ENCODE measurements at places on chromosomes 6 and 20.
A peak's percentile ranks its signal among the peaks of the same experiment; 100 is the strongest.

GRCh38 chr6:106628658-106629102 is 618 bp downstream of the RTN4IP1 start:
- DNase-seq = no peak

- no peak for DNase-seq
These were observed 149.9 kb upstream of the FUT9 start for GRCh38 chr6:95865857-95866256.

GRCh38 chr6:51996296-51996947 is 91.0 kb downstream of the PKHD1 start:
- DNase-seq = no peak

DNA sequence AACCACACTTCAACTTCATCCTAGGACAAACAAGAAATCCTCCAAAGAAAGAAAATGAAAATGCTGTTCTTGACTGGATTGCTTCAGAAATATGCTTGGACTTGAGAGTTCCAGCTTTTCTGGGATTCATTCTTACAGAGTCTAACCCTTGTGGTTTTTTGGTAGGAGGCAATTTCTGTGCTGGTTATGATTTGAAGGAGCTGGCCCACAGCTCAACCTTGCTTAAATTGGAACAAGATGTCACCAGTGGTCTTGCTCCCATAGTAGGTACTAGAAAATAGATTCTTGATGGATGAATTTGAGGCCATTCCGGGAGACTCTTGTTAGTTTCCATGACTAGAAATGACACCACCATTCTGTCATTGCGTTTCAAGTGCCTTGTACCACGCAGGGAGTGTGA is 54.3 kb upstream of the BMP6 start:
- DNase-seq = no peak

DNA sequence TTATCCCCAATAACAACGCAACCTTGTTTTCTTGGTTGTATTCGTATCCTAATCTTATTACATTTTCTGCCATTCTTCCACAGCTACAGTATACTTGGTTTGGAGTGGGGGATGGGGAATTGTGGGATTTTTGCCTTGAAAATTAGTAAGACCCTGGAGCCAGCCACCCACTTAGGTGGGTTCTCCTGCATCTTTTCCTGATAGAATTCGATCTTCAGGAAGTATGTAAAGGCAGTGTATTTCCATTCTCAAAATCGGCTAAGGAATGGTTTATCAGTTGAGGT is 1.1 kb downstream of the ITCH start:
- DNase-seq = no peak

DNA sequence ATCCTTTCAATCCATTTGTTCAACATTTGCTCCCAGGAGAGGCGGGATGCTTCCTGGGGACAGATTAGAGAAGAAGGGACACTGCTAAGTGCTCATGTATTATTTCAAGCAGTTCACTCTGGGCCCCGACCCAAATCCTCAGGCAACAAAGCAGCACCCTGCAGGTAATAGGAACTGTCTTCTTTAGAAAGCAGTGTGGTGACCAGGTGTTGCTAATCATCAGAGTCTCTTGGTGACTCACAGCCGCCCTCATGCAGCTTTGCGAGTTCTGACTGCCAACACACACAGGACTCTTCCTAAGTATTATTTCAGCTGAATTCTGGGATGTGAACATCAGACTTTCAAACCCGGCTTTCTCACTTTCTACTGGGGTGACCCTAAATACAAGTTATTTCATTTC is 356.4 kb downstream of the PRKN start:
- no peak for DNase-seq

DNA sequence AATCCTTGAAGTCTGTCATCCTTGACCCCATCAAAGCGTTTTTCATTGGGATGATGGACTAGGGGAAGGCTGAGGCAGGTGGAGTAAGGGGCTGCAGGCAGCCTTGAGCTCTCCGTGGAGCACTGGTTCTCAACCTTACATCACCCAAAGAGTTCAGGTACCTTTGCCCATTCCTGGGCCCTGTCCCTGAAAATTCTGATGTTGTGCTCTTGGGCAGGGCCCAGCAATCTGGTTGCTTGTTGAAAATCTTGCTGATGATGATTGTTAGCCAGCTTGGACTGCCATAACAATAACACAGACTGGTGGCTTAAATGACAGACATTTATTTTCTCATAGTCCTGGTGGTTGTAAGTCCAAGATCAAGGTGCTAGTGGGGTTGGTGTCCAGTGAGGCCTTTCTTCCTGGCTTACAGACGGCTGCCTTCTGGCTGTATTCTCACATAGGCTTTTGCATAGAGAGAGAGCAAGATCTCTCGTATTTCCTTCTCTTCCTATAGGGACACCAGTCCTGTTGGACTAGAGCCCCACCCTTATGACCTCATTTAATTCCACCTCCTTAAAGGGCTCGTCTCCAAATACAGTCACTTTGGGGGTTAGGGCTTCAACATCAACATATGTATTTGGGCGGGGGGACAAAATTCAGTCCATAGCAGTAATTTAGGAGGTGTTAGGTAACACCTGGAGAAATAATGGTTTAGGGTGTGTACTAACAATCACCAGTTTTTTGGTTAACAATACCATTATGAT is 104.9 kb downstream of the PLEKHG1 start:
- no peak for DNase-seq

DNA sequence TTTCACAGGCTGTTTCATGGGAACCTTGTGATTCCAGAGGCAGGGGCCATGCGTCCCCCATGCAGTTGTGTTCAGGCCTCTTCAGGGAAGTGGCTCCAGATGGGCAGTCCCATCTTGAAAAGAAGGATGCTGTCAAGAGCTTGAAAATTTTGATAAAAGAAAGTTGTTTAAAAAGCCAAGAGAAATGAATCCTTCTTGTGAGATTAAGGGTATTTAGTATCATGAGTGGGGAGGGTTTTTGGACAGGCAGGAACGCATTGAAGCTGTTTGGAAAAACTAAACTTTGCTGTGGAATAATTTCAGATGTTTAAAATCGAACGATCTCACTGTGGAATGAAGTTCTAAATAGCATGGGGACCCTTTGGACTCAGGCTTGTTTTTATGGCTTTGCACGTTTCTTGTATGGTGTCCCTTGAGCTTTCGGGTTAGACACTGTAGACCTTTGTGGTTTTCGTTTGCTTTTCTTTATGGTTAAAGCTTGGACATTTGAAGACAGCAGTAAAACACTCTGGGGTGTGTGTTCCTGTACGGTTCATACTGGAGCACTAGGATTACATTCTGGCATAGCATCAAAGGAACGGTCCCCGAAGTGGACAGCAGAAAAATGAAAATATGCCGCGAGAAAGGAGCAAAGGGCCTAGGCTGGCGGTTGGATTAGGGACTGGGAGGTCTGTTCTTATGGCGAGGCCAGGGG is 18.2 kb downstream of the KIF25 start:
- no peak for DNase-seq

- no peak for DNase-seq
These were observed 102.3 kb downstream of the SH3BGRL2 start for GRCh38 chr6:79733388-79733787.

DNA sequence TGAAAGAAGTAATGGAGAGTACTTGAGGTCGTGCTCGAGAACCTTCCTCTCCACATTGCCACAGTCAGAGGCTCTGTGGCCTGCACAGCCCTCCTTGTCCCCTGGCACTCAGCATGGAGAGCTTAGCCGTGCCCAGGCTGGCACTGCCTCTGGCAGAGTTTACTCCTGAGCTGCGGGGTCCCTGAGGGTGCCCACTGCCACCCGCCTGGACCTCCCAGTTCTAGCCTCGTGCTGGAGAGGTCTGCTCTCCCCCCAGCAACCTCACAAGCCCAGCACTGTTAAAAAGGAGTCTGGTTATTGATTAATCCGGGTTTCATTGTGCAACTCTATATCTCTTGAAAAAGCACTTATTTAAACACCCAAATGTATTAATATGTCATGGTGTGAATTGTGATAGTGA is 226.8 kb downstream of the TMEM242 start:
- no peak for DNase-seq

DNA sequence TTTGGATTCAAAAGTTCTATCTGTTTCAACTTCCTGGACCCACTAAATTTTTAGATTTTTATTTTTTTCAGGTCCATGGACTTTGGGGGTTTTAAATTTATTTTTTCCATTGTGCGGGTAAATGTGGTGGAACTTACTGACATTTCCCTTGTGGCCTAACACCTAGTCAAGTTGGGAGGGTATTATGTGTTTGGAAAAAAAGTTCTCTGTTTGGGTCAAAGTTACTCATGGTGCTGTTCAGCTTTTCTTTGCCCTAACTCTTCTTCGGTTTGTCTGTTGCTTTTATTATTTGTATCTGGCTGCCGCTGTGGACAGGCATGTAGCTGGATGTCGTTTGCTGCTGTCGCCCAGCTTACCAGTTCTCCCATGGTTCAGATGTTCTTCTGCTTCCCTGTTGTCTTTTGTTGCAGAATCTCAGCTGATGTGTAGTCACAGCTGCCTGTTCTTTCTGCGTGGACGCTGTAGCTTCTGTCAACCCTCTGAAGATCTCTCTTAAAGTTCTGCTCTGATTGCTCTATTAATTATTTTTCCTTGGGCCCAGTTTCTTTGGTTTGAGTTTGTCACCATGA is 7.9 kb downstream of the IGF2R start:
- no peak for DNase-seq

DNA sequence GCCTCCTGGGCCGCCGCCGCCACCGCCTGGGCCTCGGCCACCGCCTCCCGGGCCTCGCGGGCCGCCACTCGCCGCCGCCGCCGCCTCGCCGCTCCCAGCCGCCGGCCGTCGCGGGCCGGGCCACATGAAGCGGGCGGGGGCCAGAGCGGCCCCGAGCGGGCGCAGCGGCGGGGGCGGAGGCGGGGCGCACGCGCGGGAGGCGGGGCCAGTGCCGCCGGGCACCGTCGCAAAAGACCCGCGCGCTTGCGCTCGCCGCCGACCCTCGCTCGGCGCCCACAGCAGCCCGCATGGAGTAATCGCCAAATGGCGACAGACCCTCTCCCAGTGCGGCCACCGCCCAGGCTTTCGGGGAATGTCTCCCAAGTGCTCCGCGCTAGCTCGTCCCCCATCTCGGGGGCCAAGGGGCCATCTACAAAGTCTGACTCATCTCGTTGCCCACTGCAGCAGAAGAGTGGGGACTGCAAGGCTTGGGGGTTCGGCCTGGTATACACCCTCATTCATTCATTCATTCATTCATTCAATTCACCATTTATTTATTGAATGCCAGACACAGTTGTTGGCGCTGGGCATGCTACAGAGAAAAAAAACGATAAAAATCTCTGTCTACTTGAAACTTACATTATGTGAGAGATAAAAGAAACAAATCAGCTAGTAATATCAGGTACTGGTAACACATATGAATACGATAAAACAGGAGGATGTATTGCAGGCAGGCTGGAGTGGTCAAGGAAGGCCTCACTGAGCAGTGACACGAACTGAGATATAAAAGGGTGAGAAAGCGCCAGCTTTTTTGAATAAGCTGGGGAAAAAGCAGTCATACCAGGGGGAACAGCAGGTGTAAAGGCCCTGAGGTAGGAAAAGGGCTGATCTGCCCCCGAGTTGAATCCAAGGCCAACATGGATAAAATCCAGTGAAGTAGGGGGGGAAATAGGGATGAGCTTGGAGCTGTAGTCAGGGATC is at the start of gene B4GALT5:
Gene B4GALT5, minus strand, starts transcription at position 126 of the 960 bp plus-strand sequence. CDS start 188 bp downstream, outside the sequence.
- peak; percentile 87 for DNase-seq

- no peak for DNase-seq
These were observed 25.6 kb downstream of the INSM1 start for GRCh38 chr20:20393207-20394120.

- no peak for DNase-seq
These were observed 115.4 kb upstream of the TAB2 start for GRCh38 chr6:149202100-149202499.

GRCh38 chr6:169804427-169804826 is 53.0 kb downstream of the ERMARD start:
- no peak for DNase-seq

- DNase-seq = peak; percentile 15
These were observed 2.4 kb downstream of the JAG1 start for GRCh38 chr20:10671221-10671918.

DNA sequence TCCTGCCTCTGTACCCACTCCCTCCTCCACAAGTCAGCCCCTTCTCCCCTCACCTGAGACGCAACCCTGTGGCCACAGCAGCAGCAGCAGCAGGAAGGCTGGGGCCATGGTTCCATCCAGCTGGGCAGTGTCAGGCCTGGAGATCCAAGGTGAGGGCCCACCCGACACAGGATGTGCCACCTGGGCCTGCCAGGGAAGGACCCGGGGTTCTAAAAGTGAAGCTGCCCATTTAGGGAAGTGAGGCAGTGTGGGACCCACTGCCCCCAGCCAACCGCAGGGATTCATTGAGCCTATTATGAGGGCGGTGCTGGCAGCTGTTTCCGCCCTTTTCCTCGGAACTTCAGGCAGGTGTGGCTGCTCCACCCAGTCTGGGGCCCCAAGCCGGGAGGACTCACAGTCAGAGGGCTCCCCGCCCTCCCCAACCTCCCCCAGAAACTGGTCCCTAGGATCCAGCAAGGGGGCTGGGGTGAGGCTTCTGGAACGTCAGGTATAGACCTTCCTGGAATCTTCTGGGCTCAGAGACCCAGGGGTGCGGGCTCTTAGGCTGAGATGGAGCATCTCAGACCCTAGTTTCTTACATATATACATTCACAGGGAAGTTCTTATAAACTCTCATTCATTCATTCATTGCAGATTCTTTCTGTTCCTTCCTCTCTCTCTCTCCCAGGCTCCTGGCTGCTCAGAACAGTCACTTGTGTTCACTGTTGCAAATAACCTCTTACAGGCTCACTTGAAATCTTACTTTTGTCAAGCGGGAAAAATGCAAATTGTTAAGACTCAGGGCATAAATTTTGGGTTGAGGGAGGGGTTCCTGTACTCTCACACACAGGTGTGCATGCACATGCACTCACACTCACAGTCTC is at the start of gene TREML2:
Gene TREML2, minus strand, starts transcription at position 249 of the 863 bp plus-strand sequence. Its CDS starts 141 bp downstream, at position 108.
- DNase-seq = no peak

DNA sequence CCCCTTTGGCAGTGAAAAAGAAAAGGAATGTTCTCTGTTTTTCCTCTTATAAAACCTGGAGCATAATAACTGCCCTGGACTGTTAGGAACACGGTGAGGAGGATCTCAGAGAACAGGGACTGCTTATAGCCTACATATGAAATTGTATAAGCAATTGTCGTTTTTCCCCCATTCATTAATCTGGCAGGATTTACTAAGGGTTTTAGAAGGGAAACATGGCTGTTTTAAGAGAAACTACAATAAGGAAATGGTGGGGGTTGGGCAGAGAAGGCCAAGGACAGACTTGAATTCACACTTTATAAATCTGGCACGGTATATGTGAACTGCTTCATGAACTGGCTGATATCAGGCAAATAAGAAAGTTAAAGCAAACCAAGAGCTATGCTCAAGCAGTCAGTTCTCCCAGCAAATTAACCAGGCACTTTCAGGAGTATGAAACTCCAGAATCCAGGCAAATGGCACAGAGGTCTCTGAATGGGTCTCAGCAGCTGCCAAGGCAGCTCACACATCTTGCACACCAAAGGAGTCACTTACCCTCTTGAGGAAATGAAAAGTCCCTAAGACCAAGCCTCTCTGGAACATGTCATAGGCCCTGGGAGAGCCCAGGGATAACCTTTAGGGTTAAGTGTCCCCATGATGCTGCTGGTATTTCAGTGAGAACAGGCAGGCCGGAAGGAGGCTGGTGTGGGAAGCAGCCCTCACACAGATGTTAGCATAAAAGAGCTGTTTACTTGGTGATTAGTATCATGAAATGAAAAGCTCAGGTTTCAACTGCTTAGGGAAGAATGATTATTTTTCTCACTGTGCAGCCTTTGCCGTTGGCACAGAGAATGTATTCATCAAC is 260.5 kb upstream of the MARCKS start:
- peak; percentile 78 for DNase-seq

- no peak for DNase-seq
These were observed 17.3 kb upstream of the CD93 start for GRCh38 chr20:23103284-23104018.

Measured in NCI-H345 (cell line).